ENCODE measurements at places on chromosomes 5 and 9. TPM values are rescaled to one million over a fixed set of nuclear protein-coding genes. Genes with fewer than 3 reads are reported as not detected.

Gene MACIR
- total RNA-seq: 26.7 TPM

Gene PDCD1LG2
- total RNA-seq: 4.0 TPM

- peak; percentile 99 for DNase-seq
These were observed 62.3 kb downstream of the LHFPL2 start for GRCh38 chr5:78586251-78586650.

- no peak for DNase-seq
These were observed 34.5 kb upstream of the KCNMB1 start for GRCh38 chr5:170423692-170424091.

Gene KIAA0825
- total RNA-seq: 0.56 TPM

DNA sequence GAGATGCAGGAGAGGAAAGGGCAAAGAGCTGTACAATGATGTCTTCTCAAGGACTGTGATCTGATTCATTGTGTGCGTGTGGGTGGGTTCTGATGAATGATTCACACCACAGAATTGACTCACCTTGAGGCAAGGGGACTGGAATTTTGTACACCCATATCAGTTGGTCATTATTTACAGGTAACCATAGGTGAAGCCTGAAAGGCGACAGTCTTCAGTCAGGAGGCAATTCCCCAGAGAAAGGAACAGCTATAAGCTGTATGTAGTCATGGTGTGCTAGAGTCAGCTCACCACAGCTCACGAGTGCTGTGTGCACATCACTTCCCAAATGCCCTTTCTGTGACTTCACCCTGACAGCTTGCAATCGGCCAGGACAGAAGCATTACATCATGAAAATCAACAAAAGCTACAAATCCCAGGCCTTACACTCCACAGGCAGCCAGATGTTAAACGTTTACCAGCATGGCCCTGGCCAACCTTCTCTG is 87.6 kb upstream of the RPS23 start:
- DNase-seq: peak; percentile 73

Gene NEUROG1
- not detected for total RNA-seq

DNA sequence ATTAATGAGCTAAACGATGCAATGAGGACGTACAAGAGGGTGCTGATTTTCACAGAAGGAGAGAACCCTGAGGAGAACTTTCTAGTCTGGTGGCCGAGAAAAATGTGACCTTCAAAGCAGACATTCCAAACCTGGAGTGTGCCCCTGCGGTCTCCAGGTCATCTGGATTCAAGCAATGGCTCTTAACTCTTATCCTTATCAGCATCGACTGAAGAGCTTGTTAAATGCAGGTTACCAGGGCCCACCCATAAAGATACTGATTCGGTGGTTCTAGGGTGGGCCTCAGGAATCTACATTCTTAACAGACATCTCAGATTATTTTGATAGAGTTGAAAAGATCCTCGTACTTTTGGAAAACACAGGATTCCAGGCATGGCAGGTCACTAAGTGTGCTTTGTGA is 103.6 kb upstream of the SAP30L start:
- DNase-seq: no peak

DNA sequence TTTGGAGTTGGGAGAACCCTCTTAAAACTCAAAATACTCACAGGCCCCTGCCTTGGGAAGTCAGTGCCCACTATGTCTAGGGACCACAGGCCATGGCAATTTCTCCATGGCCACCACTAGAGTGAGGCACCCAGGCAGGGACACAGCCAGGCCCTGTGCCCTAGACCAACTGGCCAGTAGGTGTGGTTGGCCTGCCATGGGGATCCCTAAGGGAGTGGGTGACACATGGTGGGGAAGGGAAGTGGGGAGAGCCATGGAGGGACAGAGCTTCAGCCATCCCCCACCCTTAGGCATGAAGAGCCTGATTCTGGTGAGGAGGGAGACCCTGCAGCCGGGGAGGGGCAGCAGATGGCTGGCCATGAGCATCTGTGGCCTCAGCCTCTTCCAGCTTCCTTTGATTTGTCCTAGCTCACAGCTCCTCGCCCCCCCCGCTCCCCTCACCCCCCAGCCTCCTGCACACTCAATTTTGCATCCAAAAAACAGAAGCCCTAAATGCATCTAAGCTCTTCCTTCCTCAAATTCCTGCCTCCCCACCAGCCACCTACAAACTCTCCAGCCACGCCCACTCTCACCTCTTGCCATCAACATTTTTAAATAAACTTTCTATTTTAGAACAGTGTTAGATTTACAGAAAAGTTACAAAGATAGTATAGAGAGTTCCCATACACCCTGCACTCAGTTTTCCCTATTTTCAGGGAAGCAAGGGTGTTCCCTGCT is 1.6 kb upstream of the DBN1 start:
- DNase-seq: no peak

DNA sequence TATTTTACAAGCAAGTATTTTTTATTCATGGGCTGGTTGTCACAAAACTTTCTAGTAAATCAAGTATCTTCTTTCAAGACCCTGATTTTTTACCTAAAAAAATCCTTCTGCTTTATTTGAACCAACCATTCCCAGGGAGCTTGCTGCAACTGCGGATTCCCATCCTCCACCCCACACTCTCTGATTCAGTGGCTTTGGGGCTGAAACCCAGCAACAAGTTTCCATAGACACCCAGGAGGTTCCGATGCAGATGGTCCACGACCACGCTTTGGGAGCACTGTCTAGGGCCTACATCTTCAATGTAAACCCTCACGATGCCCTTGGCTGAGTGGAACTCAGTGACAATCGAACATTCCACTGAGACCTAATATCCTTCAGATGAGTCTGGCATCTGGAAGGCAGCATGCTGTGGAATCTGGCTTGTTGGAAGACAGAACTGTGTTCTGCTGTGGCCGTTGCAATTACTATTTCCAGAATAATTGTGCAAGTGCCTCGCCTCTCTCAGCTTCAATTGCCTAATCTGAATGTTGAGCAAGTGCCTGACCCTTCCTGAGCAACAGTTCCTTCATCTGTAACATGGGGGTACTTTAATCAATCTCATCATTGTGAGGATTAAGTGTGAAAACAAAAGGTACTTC is 105.1 kb downstream of the INSYN2B start:
- no peak for DNase-seq

DNA sequence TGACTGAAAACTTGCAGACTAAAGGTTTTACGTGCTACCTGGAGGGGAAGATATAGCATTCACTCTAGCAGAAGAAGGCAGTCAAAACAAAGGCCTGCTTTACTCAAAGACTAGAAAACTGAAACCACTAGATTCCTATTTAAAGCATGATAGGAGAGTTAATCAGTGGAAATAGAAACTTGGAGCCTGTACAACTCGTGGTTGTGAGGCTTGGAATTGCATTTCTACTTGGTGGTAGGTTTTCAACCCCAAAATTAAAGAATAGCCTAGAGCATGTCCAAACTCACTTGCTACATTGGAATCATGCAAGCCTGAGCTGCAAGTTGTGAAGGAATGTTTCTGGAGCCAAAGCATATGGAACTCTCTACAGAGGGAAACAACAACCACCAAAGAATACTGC is 1526.4 kb upstream of the NUDT12 start:
- no peak for DNase-seq

DNA sequence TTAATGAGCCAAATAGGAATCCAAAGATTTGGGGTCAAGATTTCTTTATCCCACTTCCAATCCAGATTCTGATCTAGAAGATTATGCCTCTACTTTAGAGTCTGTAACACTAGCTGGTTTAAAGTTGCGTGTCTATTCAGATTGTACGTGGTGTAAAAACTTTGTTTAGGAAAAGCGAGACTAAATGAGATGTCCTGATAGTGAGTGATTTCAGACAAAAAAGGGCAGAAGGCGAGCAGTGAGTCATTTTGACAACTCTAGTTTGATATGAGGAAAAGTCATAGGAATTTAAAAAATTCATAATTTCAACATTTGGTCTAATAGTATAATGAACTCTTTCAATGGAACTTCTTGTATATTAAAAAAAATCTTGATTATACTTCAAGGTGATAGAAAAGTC is 119.6 kb upstream of the KLF9 start:
- DNase-seq: no peak

- no peak for DNase-seq
These were observed 91.9 kb upstream of the NEURL1B start for GRCh38 chr5:172548981-172549687.

GRCh38 chr5:52388349-52388748 is 399.4 kb upstream of the ITGA1 start:
- DNase-seq: no peak

Gene SAPCD2
- 69.2 TPM for total RNA-seq

DNA sequence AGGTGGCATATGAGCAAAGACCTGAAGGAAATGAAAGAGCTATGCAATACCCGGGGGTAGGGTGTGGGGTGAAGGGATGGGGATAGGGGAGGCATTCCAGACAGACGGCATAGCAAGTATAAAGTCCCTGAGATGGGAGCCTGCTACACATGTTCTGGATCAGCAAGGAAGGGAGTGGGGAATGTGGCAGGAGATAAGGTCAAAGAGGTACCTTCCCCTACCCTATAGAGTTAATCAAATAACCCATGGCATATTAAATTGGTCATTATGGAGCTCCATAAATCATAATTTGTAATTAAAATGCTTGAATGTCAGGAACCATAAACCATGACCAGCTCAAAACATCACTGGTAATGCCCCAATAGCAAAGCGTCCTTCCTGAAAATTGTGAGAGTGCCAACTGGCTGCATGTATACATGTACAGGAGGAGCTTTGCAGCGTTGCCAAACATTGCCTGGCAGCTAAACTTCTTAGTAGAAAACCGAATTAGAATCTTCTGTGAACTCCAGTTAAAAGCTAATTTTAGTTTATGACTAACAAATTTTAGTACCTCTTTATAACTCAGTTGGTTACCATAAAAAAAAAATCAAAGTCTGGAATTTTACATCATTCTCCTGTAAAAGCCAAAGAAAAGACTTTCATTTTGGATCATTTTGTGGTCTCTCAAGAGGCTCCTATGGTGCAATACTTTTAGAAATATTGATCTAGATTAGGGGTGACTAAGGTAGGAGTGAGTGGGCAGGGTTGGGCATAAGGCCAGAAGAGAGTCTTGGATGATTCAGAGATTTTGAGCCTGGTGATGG is 4.7 kb downstream of the DNAI1 start:
- DNase-seq: peak; percentile 80
